Aorta (tissue), 5 donors: ENCODE measurements at places on chromosomes 4 and X. TPM values are rescaled to one million over a fixed set of nuclear protein-coding genes. Genes with fewer than 3 reads are reported as not detected.

The PRSS12 gene
- 0.50 TPM for polyA plus RNA-seq

The BMPR1B gene
- 1.0 TPM for polyA plus RNA-seq

The REELD1 gene
- not detected for polyA plus RNA-seq

The DGAT2L6 gene
- polyA plus RNA-seq = not detected

The VGLL1 gene
- polyA plus RNA-seq = not detected

The UGT8 gene
- polyA plus RNA-seq = 0.88 TPM

The MND1 gene
- polyA plus RNA-seq = not detected

The NAP1L2 gene
- 4.3 TPM for polyA plus RNA-seq

The TAF7L gene
- 0.31 TPM for polyA plus RNA-seq

GRCh38 chr4:1982124-1983052, 26.4 kb downstream of the NELFA start:
- H3K4me1 ChIP-seq = no peaks in the 10 kb centered on the region
- H3K4me3 ChIP-seq = no peak overlapping the region
- H3K27ac ChIP-seq = no peak overlapping the region
- no peak for DNase-seq

- H3K27ac ChIP-seq = no peak overlapping the region
- no peaks in the 10 kb centered on the region for H3K36me3 ChIP-seq
- H3K4me1 ChIP-seq = no peaks in the 10 kb centered on the region
These were observed 83.1 kb upstream of the GYPA start for GRCh38 chr4:144223661-144224060.

DNA sequence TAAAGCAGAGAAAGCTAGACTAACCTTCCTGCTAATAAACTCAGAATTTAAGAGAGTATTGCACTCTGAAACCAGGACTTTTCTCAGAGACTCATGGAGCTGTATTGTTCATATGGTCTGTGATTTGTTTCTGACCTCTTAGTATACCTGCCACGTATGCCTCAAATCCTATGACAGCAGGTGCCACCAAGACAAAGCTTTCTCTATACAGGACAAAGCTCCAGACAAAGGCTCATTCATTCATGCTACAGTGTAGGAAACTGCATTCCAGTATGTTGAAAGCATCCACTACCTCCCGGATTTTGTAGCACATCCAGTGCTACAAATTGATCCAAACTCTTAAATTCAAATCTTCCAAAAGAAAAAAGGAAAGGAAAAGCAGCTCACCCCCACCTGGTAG, 178.3 kb downstream of the CHIC2 start:
- H3K27ac ChIP-seq = no peak overlapping the region
- no peak for DNase-seq
- no peaks in the 10 kb centered on the region for H3K27me3 ChIP-seq
- H3K36me3 ChIP-seq = no peaks in the 10 kb centered on the region
- no peaks in the 10 kb centered on the region for H3K4me1 ChIP-seq

- H3K27me3 ChIP-seq = no peaks in the 10 kb centered on the region
- DNase-seq = no peak
- no peaks in the 10 kb centered on the region for H3K36me3 ChIP-seq
- no peaks in the 10 kb centered on the region for H3K4me1 ChIP-seq
- H3K27ac ChIP-seq = no peak overlapping the region
These were observed 269.2 kb upstream of the DDX53 start for GRCh38 chrX:22730542-22730941.

DNA sequence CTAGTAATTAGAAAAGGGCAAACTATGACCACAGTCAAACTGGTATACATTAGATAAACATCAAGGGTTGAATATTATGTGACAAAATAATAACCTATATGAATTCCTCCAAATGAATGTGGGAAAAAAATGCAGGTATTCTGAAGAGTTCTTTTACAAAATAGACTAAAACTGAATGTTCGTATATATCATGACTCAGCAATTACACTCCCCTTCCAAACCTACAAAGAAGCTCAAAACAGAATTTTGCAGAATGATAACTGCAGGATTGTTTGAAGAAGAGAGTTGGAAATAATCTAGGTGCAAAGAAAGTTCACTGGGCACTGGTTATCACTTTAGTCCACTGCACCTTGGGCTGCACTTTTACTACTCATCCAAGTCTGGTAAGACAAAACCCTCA, 134.1 kb downstream of the GABRG1 start:
- H3K36me3 ChIP-seq = no peaks in the 10 kb centered on the region
- H3K4me3 ChIP-seq = no peak overlapping the region
- no peak for DNase-seq
- H3K4me1 ChIP-seq = no peaks in the 10 kb centered on the region
- no peak overlapping the region for H3K27ac ChIP-seq

- H3K4me1 ChIP-seq = no peaks in the 10 kb centered on the region
- no peaks in the 10 kb centered on the region for H3K36me3 ChIP-seq
- peaks cover 2% of the 10 kb centered on the region for H3K27me3 ChIP-seq
- H3K27ac ChIP-seq = no peak overlapping the region
- H3K4me3 ChIP-seq = no peak overlapping the region
These were observed 204.9 kb upstream of the PPARGC1A start for GRCh38 chr4:24094726-24095125.

- no peaks in the 10 kb centered on the region for H3K27me3 ChIP-seq
- H3K36me3 ChIP-seq = no peaks in the 10 kb centered on the region
- no peak for DNase-seq
- no peak overlapping the region for H3K4me3 ChIP-seq
These were observed 155.1 kb downstream of the PDGFRA start for GRCh38 chr4:54384152-54384551.

- H3K36me3 ChIP-seq = no peaks in the 10 kb centered on the region
- no peak overlapping the region for H3K27ac ChIP-seq
- H3K4me1 ChIP-seq = no peaks in the 10 kb centered on the region
- H3K4me3 ChIP-seq = no peak overlapping the region
- H3K27me3 ChIP-seq = no peaks in the 10 kb centered on the region
These were observed 101.9 kb downstream of the EFHC2 start for GRCh38 chrX:44241546-44241945.

- H3K4me3 ChIP-seq = no peak overlapping the region
- no peaks in the 10 kb centered on the region for H3K36me3 ChIP-seq
- H3K27ac ChIP-seq = no peak overlapping the region
- H3K27me3 ChIP-seq = no peaks in the 10 kb centered on the region
- DNase-seq = no peak
- H3K4me1 ChIP-seq = no peaks in the 10 kb centered on the region
These were observed 108.6 kb downstream of the APOOL start for GRCh38 chrX:85112293-85112692.

GRCh38 chr4:2048831-2049230, 10.3 kb upstream of the NAT8L start:
- H3K4me1 ChIP-seq = no peaks in the 10 kb centered on the region
- no peaks in the 10 kb centered on the region for H3K36me3 ChIP-seq
- no peak overlapping the region for H3K27ac ChIP-seq
- no peaks in the 10 kb centered on the region for H3K27me3 ChIP-seq

- no peak for DNase-seq
- no peaks in the 10 kb centered on the region for H3K36me3 ChIP-seq
- no peak overlapping the region for H3K4me3 ChIP-seq
- no peaks in the 10 kb centered on the region for H3K4me1 ChIP-seq
- no peak overlapping the region for H3K27ac ChIP-seq
These were observed 110.1 kb downstream of the USP46 start for GRCh38 chr4:52548818-52549570.

- no peak overlapping the region for H3K4me3 ChIP-seq
- DNase-seq = no peak
- H3K27me3 ChIP-seq = no peaks in the 10 kb centered on the region
- H3K4me1 ChIP-seq = no peaks in the 10 kb centered on the region
- H3K36me3 ChIP-seq = no peaks in the 10 kb centered on the region
These were observed 10.0 kb downstream of the TNIP3 start for GRCh38 chr4:121154103-121154515.

GRCh38 chr4:53461244-53461643, 83.8 kb downstream of the FIP1L1 start:
- no peaks in the 10 kb centered on the region for H3K27me3 ChIP-seq
- no peak overlapping the region for H3K4me3 ChIP-seq
- DNase-seq = no peak
- H3K36me3 ChIP-seq = no peaks in the 10 kb centered on the region

DNA sequence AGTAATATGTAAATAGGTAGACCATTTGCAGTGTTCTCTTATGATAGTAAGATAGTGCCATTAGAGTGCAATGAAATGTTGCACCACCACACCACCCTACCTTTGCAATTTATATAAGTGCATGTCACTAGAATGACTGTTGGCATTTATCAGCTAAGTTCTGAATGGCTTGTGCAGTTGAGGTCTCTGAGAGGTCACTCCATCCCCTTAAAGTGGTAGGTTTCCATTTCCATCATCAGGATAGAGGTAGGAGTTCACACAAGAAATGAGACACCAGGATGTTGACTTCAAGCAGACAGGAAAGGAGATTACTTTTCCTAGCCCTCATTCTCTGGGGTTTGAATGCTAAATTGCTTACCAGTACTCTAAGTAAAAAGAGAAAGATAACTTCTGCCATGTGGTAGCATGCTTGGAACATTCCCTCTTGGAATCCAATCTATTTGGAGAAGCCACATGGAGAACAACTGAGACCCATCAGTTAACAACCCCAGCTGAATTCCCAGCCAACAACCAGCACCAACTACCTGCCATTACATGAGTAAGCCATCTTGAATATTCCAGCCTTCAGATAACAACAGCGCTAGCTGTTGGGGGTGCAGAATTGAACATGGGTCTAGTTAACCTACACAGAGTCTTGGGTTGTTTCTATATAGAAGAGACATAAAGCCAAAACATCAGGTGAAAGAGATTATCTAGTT, 6.7 kb upstream of the LRBA start:
- no peak overlapping the region for H3K27ac ChIP-seq
- no peaks in the 10 kb centered on the region for H3K27me3 ChIP-seq
- H3K4me3 ChIP-seq = no peak overlapping the region

DNA sequence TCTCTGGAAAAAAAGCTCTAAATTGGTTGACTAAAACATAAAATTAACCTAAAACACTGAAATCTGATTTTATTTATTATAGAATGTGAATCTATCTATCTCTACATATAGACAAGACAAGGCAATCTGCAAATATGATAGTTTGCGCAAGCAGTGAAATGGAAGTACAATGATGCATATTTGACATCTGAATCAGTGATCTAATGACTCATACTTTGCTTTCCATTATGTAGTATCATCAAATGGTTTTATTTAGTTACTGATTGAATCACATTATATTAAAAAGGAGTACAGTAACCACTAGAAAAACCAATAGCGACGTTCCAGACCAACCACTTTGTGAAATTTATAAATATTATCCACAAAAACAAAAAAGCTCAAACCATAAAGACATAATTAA, 1969.3 kb downstream of the PCDH7 start:
- no peak for DNase-seq
- no peak overlapping the region for H3K4me3 ChIP-seq
- H3K4me1 ChIP-seq = no peaks in the 10 kb centered on the region

- no peaks in the 10 kb centered on the region for H3K4me1 ChIP-seq
- H3K27ac ChIP-seq = peak overlapping the region; percentile 68
- no peak overlapping the region for H3K4me3 ChIP-seq
- DNase-seq = no peak
- no peaks in the 10 kb centered on the region for H3K27me3 ChIP-seq
- H3K36me3 ChIP-seq = no peaks in the 10 kb centered on the region
These were observed 7.0 kb downstream of the SLC9B1 start for GRCh38 chr4:103012551-103012950.

- no peak overlapping the region for H3K4me3 ChIP-seq
- no peak overlapping the region for H3K27ac ChIP-seq
- no peaks in the 10 kb centered on the region for H3K36me3 ChIP-seq
- no peaks in the 10 kb centered on the region for H3K27me3 ChIP-seq
- no peaks in the 10 kb centered on the region for H3K4me1 ChIP-seq
- no peak for DNase-seq
These were observed 19.7 kb downstream of the GRIA3 start for GRCh38 chrX:123203772-123204171.

GRCh38 chrX:67607466-67607865, 63.6 kb downstream of the AR start:
- H3K27me3 ChIP-seq = no peaks in the 10 kb centered on the region
- no peak overlapping the region for H3K4me3 ChIP-seq
- H3K4me1 ChIP-seq = no peaks in the 10 kb centered on the region
- no peak overlapping the region for H3K27ac ChIP-seq
- DNase-seq = no peak
- no peaks in the 10 kb centered on the region for H3K36me3 ChIP-seq

- no peak for DNase-seq
- no peak overlapping the region for H3K4me3 ChIP-seq
- no peaks in the 10 kb centered on the region for H3K36me3 ChIP-seq
- H3K4me1 ChIP-seq = no peaks in the 10 kb centered on the region
These were observed 85.7 kb downstream of the TEX13C start for GRCh38 chrX:125405339-125405738.

GRCh38 chr4:153555730-153556434, 89.7 kb downstream of the TMEM131L start:
- H3K4me3 ChIP-seq = no peak overlapping the region
- DNase-seq = peak; percentile 92
- H3K4me1 ChIP-seq = no peaks in the 10 kb centered on the region
- no peaks in the 10 kb centered on the region for H3K27me3 ChIP-seq
- H3K36me3 ChIP-seq = no peaks in the 10 kb centered on the region
- no peak overlapping the region for H3K27ac ChIP-seq

GRCh38 chr4:102022343-102022742, 231.8 kb downstream of the BANK1 start:
- H3K4me1 ChIP-seq = no peaks in the 10 kb centered on the region
- H3K27me3 ChIP-seq = no peaks in the 10 kb centered on the region
- no peaks in the 10 kb centered on the region for H3K36me3 ChIP-seq
- DNase-seq = no peak
- H3K4me3 ChIP-seq = no peak overlapping the region
- no peak overlapping the region for H3K27ac ChIP-seq

GRCh38 chr4:120927801-120928409, 5.4 kb upstream of the PRDM5 start:
- no peak overlapping the region for H3K27ac ChIP-seq
- H3K27me3 ChIP-seq = no peaks in the 10 kb centered on the region
- DNase-seq = no peak
- no peak overlapping the region for H3K4me3 ChIP-seq
- no peaks in the 10 kb centered on the region for H3K4me1 ChIP-seq

DNA sequence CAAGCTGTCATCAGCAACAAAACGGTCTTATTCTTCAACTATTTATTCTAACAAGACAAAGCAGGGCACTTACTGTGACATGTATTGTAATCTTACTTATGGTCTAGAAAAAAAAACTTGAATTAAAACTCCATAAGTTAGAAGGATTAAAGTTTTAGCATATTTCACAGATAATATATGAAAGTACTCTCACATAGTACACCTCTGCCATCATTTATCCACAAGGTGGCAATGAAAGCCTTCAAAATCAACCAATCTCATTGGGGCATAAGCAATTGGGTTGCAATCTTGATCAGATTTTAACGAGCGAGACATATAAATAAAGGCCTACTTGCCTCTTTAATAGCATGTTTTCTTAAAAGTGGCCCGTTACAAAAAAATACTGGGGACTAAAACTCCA, 1382.9 kb downstream of the FAM133A start:
- H3K27me3 ChIP-seq = no peaks in the 10 kb centered on the region
- H3K4me3 ChIP-seq = no peak overlapping the region
- no peaks in the 10 kb centered on the region for H3K4me1 ChIP-seq
- no peak for DNase-seq
- no peaks in the 10 kb centered on the region for H3K36me3 ChIP-seq

DNA sequence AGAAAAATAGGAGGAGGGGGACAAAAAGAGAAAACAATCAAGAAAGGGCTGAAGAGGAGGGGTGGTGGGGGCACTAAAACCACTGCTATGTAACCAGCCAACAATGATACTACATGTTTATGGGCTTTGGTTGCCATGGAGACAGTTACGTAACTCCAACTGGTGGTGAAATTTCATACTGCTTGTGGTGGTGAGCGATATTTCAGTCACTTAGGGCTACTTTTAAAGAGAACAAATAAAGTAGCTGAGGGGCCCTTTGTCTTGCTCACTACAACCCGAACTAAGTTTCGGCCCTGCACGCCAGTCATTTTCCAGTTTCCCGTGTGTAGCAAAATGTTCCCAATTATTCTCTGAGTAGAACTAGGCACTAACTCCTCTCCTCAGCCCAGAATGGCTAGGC, 275.2 kb upstream of the EDA2R start:
- no peaks in the 10 kb centered on the region for H3K36me3 ChIP-seq
- no peaks in the 10 kb centered on the region for H3K4me1 ChIP-seq
- no peak overlapping the region for H3K27ac ChIP-seq
